A549 (cell line): ENCODE measurements at places on chromosomes 6 and 20. TPM values are rescaled to one million over a fixed set of nuclear protein-coding genes. Genes with fewer than 3 reads are reported as not detected.

The SLC22A7 gene
- polyA plus RNA-seq: not detected in 3 replicates

The BPIFA1 gene
- polyA plus RNA-seq: not detected in 3 replicates

The TGM3 gene
- 0.03 TPM in 1 of 3 replicates, not detected in the others for polyA plus RNA-seq

The GLP1R gene
- not detected in 3 replicates for polyA plus RNA-seq

The OPN5 gene
- polyA plus RNA-seq: not detected in 3 replicates

The SNAP25 gene
- polyA plus RNA-seq: 32.8 to 39.6 TPM (median 33.2 TPM) in 3 replicates

DNA sequence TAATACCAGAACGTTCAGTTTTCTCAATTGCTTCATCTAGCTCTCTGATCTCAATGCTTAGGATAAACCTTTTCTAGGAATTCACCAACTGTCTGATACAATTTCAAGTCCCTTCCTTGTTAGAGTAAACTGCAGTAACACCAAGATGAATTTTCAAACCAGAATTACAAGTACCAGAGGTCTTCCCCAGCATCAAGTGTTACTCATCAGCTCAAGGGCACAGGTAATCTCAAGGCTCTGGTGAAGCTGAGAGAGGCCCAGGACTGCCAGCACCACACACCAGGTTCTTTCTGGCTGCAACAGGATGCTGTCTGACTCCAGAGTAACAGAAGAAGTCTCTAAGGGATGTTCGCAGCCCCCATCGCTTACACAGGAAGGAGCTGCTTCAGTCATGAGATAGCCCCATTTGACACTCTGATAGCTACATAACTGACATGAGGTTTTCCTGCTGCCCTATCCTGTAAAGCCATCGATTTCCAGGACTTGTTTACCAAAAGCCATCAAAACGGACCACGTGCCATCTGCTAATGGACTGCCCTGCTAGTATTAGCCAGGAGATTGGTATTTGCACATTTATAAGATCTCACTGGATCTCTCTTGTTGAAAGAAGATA, 549.4 kb downstream of the UTRN start:
- DNase-seq: no peak

DNA sequence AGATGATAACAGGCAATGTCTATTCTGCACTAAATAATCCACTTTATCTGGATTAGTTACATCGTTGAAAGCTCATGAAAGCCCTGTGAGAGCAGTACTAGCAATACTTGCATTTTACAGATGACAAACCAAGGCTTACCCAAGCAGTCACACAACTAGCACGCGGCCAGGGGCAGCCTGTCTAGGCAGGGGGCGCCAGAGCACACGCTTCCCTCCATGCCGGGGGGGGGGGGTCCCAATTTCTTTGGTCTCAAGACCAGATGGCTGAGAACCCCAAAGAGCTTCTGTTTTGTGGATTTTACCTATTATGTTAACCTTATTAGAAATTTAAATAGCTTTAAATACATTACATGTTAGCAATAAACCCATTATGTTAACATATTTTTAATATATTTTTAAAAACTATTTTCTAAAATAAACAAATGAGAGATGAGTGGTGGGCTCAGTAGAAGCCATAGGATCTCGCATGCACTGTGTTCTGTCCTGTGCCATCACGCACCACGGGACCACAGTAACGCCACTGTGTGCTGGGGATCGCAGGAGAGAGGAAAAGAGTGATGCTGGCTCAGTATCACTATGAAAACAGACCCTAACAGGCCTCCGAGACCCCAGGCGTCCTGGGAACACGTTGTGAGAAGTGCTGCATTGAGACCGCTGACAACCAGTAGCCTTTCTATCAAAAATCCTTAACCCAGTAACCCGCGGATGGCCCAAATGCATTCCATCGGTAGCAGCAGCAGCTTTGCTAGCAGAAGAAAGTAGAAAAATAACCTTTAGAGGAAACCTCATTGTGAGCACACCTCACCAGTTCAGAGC, 5.3 kb upstream of the PRR18 start:
- peak; percentile 18 for DNase-seq

DNA sequence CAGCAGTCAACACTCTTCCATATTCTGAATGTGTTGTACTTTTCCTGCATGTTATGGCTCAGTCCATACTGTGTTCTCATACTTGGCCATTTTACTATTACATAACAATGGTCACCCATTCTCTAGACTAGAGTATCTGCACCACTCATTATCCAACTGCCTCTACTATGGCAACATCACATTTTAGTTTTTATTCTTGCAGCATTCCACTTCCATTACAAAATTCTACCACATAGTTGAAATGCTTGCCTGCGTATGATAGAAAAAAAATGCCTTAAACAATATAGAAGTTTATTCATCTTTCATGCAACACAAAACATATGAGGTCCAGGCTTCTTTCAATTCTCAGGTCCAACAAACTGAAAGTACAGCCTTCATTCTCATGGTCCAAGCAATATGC, 128.0 kb downstream of the TENT5A start:
- DNase-seq: no peak

- DNase-seq: no peak
Measured at GRCh38 chr6:42748203-42748898, 2.4 kb upstream of the TBCC start.

DNA sequence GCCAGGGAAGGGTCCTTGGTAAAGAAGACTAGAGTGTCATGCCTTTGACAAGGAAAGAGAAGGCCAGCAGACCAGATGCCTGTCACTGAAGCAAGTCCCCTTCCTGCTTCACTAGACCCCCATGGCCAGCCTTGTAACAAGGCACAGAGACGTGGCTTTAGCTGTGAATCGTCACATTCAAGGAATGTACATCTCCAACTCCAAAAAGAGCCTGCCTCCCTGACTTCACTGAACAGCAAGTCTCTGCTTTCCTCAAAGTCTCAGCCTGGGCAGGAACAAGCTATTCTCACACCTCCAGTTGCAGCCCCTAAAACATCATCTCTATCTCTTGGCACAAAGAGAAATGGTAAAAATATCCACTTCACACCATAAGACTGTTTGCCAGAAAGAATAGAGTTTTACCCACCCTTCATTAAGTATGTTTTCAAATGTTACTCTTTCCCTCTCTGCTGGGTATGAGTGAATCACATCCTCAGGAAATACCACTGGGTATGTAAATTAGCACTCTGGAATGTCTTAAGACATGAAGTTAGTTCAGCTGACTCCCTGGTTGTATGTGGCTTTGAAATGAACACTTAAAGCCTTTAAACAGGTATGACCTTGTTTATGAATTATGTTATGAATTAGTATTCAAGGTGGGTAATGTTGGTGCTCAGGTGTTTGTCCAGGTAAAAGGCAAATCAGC, 46.4 kb upstream of the NT5E start:
- peak; percentile 50 for DNase-seq

DNA sequence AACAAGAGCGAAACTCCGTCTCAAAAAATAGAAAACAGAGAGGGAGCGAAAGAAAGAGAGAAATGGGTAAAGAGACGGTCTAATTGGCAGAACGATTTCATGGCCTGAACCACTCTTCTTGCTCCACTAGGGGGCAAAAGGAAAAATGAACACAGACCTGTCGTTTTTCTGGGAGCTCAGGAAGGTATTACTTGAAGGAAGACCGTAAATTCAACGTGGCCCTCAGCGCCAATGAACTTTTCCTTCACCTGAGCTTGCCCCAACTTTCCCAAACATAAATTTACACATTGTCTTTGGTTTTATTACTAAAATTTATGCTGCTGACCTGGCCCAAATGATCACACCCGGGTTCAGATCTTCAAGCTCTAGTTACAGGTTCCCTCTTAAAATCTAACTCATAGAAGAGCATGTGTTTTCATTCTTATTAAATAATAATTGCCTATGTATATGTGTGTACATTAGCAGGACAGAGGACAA, 67.3 kb downstream of the ATP9A start:
- peak; percentile 74 for DNase-seq

- no peak for DNase-seq
Measured at GRCh38 chr6:3250231-3250675, 8.5 kb upstream of the PSMG4 start.

DNA sequence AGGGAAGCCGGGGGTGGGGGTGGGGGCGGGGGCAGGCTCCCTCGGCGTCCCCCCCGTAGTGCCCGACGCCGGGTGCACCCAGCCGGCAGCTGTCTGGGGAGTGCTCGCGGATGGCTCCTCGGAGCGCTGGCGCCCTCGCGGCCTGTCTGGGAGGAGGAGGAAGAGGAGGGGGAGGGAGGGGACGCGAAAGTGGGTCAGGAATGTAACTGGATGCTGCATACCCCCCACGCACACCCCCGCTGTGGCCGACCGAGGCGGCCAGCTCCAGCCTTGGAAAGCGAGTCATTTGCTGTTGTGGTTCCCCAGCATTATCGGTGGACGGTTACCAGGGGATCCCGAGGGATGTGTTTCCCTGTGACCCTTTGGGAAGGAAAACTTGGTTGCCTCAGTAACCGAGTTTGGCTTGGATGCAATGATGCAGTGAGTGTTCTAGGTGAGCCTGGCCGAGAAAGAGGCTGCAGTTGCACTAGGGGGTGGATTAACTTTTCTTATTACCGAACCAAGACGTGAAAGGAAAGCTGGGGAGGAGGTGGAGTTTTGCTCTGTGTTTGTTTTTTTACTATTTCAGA, 55.2 kb upstream of the RREB1 start:
- no peak for DNase-seq

GRCh38 chr6:136161950-136162349, 88.2 kb downstream of the MTFR2 start:
- no peak for DNase-seq

DNA sequence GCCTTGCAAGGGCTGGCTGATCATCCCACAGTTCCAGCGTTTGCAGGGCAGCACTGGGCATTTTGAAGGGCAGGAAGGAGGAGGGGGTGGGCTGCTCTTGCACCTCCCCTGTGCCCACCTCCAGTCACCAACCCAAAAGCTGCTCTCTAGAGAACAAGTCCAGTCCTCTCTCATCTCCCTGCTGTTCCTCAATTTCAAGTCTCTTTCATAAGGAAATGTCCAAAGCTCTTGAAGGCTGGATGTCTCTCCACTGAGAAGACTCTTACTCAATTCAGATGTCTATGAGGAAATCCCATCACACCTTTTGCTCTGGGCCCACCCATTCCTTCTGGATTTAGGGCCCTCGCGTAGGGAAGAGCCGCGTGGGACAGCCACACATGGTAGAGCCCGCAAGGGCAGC, 31.7 kb downstream of the WRNIP1 start:
- DNase-seq: no peak

DNA sequence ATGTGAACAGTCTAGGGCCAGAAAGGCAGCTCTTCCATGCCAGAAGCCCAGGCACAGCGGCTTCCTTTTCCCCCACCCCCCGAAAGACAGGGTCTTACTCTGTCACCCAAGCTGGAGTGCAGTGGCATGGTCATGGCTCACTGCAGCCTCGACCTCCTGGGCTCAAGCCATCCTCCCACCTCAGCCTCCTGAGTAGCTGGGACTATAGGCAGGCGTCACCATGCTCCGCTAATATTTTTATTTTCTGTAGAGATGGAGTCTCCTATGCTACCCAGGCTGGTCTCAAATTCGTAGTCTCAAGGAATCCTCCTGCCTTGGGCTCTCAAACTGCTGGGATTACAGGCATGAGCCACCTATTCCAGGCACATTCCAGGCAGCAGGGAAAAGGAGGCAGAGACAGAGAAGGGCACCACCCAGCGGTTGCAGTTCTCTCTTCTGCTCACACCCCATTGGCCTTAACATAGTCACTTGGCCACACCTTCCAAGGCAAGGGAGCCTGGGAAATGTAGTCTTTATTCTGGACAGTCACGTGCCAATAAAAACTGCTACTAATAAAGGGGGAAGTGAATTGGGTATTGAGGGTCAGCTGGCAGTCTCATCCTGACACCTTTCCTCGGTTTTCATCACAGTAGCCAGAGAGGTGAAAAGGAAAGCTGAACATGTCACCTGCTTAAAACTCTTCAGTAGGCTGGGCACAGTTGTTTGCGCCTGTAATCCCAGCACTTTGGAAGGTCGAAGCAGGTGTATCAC, 205.9 kb downstream of the ZMYND8 start:
- peak; percentile 72 for DNase-seq

DNA sequence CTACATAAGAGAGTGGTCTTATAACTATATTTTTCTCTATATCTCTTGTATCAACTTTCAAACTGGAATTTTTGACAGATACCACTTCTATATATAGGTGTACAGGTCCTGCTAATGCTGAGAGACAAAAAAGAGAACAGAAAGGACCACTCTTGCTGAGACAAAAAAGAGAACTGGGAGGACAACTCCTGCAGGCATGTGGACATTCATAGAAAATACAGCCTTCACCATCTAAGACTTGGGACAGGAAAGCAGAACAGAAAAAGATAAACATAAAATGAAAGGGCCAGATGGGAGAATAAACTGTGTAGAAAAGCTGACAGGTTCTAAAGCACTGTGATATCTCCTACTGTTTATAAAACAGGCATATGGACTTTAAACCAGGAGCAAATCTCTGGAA, 541.0 kb upstream of the ADGRB3 start:
- DNase-seq: no peak

GRCh38 chr6:125611573-125612344, 137.7 kb upstream of the HEY2 start:
- no peak for DNase-seq

GRCh38 chr6:148765898-148766808, 19.3 kb downstream of the UST start:
- DNase-seq: no peak

GRCh38 chr20:13430346-13431002, 208.3 kb downstream of the TASP1 start:
- DNase-seq: peak; percentile 35

DNA sequence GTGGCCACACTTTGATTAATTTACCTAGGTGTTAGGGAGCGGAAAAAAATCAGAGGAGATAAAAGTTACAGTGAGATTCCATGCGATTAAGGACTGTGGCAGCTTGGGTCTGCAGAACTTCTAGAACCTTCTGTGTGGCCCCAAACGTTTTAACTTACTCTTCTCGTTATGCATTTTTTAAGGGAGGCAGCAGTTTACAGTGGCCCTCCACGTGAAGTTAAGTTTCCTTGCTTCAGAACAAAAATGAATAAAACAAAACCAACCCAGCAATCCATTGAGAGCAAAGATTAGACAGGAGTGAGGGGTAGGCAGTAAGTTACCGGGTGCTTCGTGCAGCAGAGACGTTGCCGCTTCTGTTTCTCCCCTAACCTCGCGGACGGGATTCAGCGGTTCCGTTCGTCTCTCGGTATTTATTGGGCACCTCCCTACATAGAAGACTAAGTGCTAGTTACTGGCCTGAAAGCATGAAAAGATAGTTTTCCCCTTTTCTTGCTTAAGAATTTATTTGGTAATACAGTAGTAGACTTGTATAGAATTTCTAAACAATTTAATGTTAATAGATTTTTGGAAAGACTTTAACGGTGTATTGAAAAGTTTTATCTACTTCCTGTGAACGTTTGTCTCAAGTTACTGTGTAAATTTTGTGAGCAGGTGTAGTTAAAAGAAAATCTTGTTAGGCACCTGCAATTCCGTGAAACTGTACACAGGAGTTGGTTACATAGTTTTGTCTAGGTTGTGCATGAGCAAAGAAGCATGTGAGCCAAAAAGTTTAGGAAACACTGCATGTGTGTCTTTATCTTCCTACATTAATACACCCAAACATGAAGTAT, 1.1 kb downstream of the BAG2 start:
- no peak for DNase-seq

DNA sequence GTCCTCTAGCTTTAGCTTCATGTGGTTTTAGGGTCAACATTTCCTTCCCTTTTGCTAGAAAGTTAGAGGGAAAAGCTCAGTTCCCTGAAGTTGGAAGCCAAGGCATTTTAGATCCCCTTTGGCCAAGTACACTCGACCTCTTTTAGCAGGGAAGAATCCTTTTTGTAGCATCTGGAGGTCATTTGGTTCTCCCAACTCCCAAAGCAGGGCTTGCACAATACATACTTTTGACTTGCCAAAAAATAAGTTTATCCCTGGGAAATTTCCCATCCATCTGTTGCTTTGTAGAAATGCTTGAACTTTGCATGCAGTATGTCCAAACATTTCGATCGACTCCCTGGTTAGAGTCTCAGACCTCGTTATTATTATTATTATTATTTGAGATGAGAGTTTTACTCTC, 4.6 kb upstream of the EDEM2 start:
- DNase-seq: no peak

- DNase-seq: no peak
Measured at GRCh38 chr6:129599467-129599866, 110.5 kb downstream of the ARHGAP18 start.
